ENCODE measurements at places on chromosomes 12 and 14.

GRCh38 chr12:64752833-64753238, 6.4 kb downstream of the GNS start:
- DNase-seq, result no peak

GRCh38 chr14:61636779-61637178, 58.5 kb upstream of the HIF1A start:
- no peak for DNase-seq

- no peak for DNase-seq
Measured at GRCh38 chr12:49667325-49668090, 39.7 kb downstream of the FMNL3 start.

GRCh38 chr12:113815031-113815430, 151.1 kb downstream of the RBM19 start:
- DNase-seq, result no peak

GRCh38 chr12:1922985-1923384, 4.5 kb upstream of the CACNA2D4 start:
- DNase-seq, result no peak

GRCh38 chr12:31023271-31023724, 50.4 kb upstream of the DDX11 start:
- no peak for DNase-seq

DNA sequence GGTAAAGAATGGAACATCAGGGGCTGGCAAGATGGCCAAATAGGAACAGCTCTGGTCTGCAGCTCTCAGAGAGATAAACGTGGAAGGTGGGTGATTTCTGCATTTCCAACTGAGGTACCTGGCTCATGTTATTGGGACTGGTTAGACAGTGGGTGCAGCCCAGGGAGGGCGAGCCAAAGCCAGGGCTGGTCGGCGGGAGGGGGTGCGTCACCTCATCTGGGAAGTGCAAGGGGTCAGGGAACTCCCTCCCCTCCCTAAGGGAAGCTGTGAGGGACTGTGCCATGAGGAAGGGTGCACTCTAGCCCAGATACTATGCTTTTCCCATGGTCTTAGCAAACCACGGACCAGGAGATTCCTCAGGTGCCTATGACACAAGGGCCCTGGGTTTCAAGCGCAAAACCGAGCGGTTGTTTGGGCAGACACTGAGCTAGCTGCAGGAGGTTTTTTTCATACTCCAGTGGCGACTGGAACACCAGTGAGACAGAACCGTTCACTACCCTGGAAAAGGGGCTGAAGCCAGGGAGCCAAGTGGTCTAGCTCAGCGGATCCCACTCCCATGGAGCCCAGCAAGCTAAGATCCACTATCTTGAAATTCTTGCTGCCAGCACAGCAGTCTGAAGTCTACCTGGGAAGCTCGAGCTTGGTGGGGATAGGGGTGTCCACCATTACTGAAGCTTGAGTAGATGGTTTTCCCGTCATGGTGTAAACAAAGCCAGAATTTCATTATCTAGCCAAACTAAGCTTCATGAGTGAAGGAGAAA, 317.6 kb downstream of the NELL2 start:
- no peak for DNase-seq

- no peak for DNase-seq
Measured at GRCh38 chr14:29706700-29707099, 220.9 kb downstream of the PRKD1 start.

- DNase-seq, result no peak
Measured at GRCh38 chr14:76065519-76065918, 80.0 kb downstream of the IFT43 start.

DNA sequence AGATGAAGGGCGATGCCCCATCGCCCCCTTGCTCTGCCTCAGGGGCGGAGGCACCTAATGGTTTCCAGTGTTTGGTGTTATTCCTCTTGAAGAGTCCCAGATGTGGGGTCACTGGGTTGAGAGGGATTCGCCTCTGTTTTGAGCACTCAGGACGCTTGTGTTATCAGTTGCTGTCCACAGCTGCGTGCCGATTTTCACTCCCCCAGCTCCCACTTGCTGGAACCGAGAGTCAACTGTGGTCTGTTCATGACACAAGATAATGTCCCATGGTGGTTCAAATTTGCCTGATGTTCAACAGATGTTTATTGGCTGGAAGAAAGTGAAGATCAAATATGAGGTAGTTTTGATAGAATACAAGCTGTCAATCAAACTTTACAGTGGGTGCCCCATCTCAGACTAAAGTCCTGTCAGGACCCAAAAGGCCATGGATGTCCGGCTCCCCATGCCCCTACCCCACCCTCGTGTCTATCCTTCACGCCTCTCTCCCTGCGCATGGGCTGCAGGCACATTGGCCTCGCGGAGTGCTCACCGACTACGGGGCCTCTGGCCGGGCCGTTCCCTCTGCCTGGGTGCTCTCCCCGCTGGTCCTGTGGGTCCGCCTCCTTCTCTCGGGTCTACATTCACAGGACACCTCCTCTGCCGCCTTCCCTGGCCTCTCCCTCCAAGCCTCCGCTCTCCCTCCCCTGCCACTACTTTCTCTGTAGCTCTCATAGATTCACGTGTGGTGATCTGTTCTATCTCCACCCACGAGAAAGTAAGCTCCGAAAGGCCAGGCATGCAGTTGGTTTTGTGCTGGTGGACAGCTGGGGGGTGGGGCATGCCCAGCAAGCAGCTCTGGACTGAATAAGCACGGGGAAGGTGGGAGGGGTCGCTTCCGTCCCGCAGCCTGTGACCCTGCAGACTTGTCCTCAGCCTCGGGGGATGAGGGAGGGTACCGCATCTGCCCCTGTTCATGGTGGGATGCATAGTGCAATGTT, 6.8 kb upstream of the TRAF3 start:
- DNase-seq, result no peak
